Neural progenitor cell (in vitro differentiated cells): ENCODE measurements at places on chromosomes 1 and 21. TPM values are rescaled to one million over a fixed set of nuclear protein-coding genes. Genes with fewer than 3 reads are reported as not detected.
A peak's percentile ranks its signal among the peaks of the same experiment; 100 is the strongest.

Gene TBX19
- total RNA-seq, result 1.3 and 3.1 TPM in 2 replicates

Gene ETV3L
- total RNA-seq, result 0.25 TPM in 1 of 2 replicates, not detected in the other

Gene CAMK2N1
- total RNA-seq, result 6.0 and 11.4 TPM in 2 replicates

Gene THEM5
- not detected in 2 replicates for total RNA-seq

DNA sequence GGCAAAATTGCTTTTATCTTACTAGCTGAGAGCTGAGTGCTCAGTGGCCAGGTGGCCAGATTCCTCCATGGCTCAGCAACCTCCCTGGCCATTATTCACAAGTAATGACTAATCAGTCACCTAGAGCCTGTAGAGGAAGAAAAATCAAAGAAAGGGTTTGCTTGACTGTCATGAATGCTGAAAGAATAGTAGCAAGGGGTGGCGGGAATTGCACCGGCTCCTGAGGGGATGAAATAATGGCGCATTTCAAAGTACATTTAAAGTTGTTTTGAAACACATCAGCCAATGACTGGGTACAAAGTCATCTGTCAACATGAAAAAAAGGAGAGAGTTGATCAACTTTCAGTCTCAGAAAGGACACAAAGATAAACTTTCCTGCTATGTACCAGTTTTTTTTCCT lies 99.5 kb downstream of the OMA1 start:
- DNase-seq, result peak; percentile 33
- H3K4me3 ChIP-seq, result no peak overlapping the region
- no peak overlapping the region for H3K27ac ChIP-seq
- no peaks in the 10 kb centered on the region for H3K36me3 ChIP-seq
- H3K27me3 ChIP-seq, result no peaks in the 10 kb centered on the region
- peaks cover 26% of the 10 kb centered on the region for H3K4me1 ChIP-seq

Gene LCE3D
- total RNA-seq, result not detected in 2 replicates

Gene OR2T29
- total RNA-seq, result not detected in 2 replicates

- no peaks in the 10 kb centered on the region for H3K36me3 ChIP-seq
- H3K27ac ChIP-seq, result no peak overlapping the region
- DNase-seq, result peak; percentile 24
- no peak overlapping the region for H3K4me3 ChIP-seq
- H3K4me1 ChIP-seq, result no peaks in the 10 kb centered on the region
These were observed 27.1 kb upstream of the AJAP1 start for GRCh38 chr1:4627353-4627752.

Gene ACTL8
- total RNA-seq, result 0.15 TPM in 1 of 2 replicates, not detected in the other

DNA sequence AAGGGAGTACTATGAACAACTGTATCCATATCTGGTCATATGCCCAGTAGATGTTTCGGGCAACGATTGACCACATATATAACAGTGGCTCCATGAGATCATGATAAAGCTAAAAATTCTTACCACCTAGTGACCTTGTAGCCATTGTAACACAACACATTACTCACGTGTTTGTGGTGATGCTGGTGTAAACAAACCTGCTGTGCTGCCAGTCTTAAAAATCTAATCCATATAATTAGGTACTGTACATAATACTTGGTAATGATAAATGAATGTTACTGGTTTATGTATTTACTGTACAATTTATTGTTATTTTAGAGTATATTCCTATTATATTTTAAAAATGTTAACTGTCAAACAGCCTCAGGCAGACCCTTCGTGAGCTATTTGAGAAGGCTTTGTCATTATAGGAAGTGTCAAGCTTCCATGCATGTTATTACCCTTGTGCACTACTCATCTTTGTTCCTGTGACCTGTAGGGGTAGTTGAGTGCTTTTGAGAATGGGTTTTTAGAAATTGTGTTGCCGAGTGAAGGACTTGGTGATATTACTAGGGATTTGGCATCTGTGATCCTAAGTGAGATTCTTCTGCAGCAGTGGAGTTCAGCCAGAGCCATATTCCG lies 23.6 kb downstream of the DIP2A start:
- no peak overlapping the region for H3K27ac ChIP-seq
- H3K27me3 ChIP-seq, result no peaks in the 10 kb centered on the region
- no peak for DNase-seq
- H3K36me3 ChIP-seq, result no peaks in the 10 kb centered on the region
- H3K4me1 ChIP-seq, result no peaks in the 10 kb centered on the region

DNA sequence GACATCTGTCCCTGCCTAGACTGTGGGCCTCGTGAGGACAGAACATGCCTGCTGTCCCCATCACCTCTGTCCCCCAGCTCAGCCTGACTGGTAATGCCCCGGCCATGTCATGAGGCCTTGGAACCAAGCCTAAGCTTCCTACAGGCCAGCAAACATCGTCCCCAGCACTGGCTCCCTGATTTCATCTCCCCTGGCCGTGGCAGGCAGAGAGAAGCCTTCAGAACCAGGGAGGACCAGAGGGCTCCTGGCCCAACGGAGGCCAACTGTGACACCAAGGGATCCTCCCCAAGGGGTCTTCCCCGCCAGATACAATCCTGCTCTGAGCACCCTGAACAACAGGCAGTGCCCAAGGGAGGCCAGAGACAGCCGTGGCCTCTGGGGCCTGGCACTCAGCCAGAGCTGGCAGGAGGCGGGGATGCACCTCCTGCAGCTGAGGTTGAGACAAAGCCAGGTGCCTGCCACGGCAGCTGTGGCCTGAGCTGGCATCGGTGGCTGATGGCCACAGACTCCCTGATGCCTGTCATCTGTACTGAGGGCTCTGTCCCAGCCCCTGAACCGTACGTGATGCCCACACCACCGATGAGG lies 9.9 kb upstream of the NPHP4 start:
- no peaks in the 10 kb centered on the region for H3K27me3 ChIP-seq
- H3K4me1 ChIP-seq, result peaks cover 32% of the 10 kb centered on the region
- H3K36me3 ChIP-seq, result no peaks in the 10 kb centered on the region
- H3K4me3 ChIP-seq, result no peak overlapping the region

Gene MMEL1
- 0.19 and 0.31 TPM in 2 replicates for total RNA-seq

Gene ERI3
- total RNA-seq, result 31.0 and 68.3 TPM in 2 replicates

GRCh38 chr1:55304229-55304740 lies 89.1 kb upstream of the USP24 start:
- H3K27ac ChIP-seq, result no peak overlapping the region
- H3K36me3 ChIP-seq, result no peaks in the 10 kb centered on the region
- no peaks in the 10 kb centered on the region for H3K27me3 ChIP-seq
- H3K4me1 ChIP-seq, result peaks cover 28% of the 10 kb centered on the region

- peaks cover 51% of the 10 kb centered on the region for H3K4me1 ChIP-seq
- no peaks in the 10 kb centered on the region for H3K27me3 ChIP-seq
- H3K4me3 ChIP-seq, result peak overlapping the region; percentile 96
- H3K27ac ChIP-seq, result no peak overlapping the region
- no peaks in the 10 kb centered on the region for H3K36me3 ChIP-seq
These were observed 54.0 kb upstream of the BOLA1 start for GRCh38 chr1:149845416-149845815.

- no peak overlapping the region for H3K27ac ChIP-seq
- no peaks in the 10 kb centered on the region for H3K36me3 ChIP-seq
- H3K4me3 ChIP-seq, result no peak overlapping the region
These were observed 354.0 kb upstream of the RGS18 start for GRCh38 chr1:191804311-191804710.

GRCh38 chr1:34164771-34165391 lies at the start of gene CSMD2:
Gene CSMD2 (minus strand): TSS chr1:34165230. CDS start chr1:34165097, 133 bp downstream.
- H3K4me3 ChIP-seq, result peak within 1 kb of the TSS; percentile 84
- H3K4me1 ChIP-seq, result peaks cover 23% of the 10 kb centered on the region
- no peaks in the 10 kb centered on the region for H3K36me3 ChIP-seq
- peaks cover 81% of the 10 kb centered on the region for H3K27me3 ChIP-seq
- H3K27ac ChIP-seq, result no peak within 1 kb of the TSS

Gene HEYL
- 2.3 and 4.0 TPM in 2 replicates for total RNA-seq

Gene FMO5
- 0.28 and 0.82 TPM in 2 replicates for total RNA-seq

GRCh38 chr1:198118134-198118533 lies 38.7 kb upstream of the NEK7 start:
- no peaks in the 10 kb centered on the region for H3K4me1 ChIP-seq
- H3K27ac ChIP-seq, result no peak overlapping the region
- no peak for DNase-seq
- H3K36me3 ChIP-seq, result no peaks in the 10 kb centered on the region
- H3K4me3 ChIP-seq, result no peak overlapping the region

GRCh38 chr1:59486615-59487014 lies 189.7 kb downstream of the FGGY start:
- no peak overlapping the region for H3K4me3 ChIP-seq
- H3K27me3 ChIP-seq, result no peaks in the 10 kb centered on the region
- H3K36me3 ChIP-seq, result no peaks in the 10 kb centered on the region
- H3K4me1 ChIP-seq, result no peaks in the 10 kb centered on the region
- DNase-seq, result no peak
- no peak overlapping the region for H3K27ac ChIP-seq

GRCh38 chr1:23177438-23178380 lies 9.1 kb upstream of the LUZP1 start:
- H3K27me3 ChIP-seq, result peaks cover 58% of the 10 kb centered on the region
- H3K4me1 ChIP-seq, result no peaks in the 10 kb centered on the region
- no peaks in the 10 kb centered on the region for H3K36me3 ChIP-seq
- peak overlapping the region; percentile 56 for H3K4me3 ChIP-seq
- DNase-seq, result peak; percentile 91

Gene AQP10
- not detected in 2 replicates for total RNA-seq

DNA sequence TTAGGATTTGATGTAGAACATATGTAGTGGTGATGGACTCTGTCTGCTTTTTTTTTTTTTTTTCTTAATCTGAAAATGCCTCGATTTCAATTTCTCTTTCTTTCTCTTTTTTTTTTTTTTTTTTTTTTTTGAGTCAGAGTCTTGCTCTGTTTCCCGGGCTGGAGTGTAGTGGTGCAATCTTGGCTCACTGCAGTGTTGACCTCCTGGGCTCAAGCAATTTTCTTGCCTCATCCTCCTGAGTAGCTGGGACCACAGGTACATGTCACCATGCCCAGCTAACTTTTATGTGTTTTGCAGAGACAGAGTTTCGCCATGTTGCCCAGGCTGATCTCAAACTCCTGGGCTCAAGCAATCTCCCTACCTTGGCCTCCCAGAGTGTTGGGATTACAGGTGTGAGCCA lies 17.4 kb downstream of the MAST2 start:
- H3K27ac ChIP-seq, result no peak overlapping the region
- H3K27me3 ChIP-seq, result no peaks in the 10 kb centered on the region
- H3K36me3 ChIP-seq, result no peaks in the 10 kb centered on the region

DNA sequence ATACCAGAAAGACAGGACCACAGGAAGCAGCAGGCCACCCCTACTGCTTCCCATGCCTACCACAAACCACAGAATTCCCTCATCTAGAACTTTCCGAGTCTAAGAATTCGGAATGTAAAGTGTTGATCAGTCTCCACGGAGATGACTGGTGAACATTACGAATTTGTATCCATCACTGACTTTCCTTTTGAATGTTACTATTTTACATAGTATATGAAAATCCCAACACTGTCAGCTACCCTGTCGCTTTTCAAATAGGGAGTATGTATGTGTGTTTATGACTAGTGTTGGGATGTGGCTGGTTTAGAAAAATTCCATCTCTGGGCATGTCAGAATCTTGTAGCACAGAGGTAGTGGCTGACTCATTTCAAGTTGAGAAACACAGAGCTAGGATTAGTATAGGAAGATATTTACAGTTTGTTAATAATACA lies 118.2 kb downstream of the COQ8A start:
- no peak overlapping the region for H3K27ac ChIP-seq
- no peaks in the 10 kb centered on the region for H3K27me3 ChIP-seq
- no peak overlapping the region for H3K4me3 ChIP-seq
- no peak for DNase-seq
- no peaks in the 10 kb centered on the region for H3K4me1 ChIP-seq
- H3K36me3 ChIP-seq, result no peaks in the 10 kb centered on the region

Gene CATSPERE
- 0.86 and 1.1 TPM in 2 replicates for total RNA-seq

DNA sequence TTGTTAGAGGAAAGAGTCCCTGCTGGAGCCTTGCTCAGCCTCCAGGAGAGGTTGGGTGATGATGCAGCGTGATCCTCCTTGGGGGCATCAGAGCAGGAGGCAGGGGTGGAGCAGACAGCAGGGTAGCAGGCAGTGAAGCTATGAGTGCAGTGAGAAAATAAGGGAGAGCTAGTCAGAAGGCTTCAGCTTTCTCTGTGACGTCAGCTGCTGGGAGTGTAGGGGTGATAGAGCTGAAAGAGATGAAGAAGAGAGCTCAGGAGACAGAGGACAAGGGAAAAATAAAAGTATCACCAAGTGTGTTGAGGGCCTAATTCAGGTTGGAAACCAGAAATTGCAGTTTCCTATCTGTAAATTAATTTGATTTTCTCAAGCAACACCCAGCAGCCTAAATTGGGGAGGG lies 2.2 kb upstream of the ADAM30 start:
- no peaks in the 10 kb centered on the region for H3K4me1 ChIP-seq
- DNase-seq, result no peak
- no peaks in the 10 kb centered on the region for H3K27me3 ChIP-seq
- no peak overlapping the region for H3K27ac ChIP-seq

- H3K4me1 ChIP-seq, result no peaks in the 10 kb centered on the region
- no peaks in the 10 kb centered on the region for H3K27me3 ChIP-seq
- no peak overlapping the region for H3K27ac ChIP-seq
- H3K36me3 ChIP-seq, result no peaks in the 10 kb centered on the region
- no peak overlapping the region for H3K4me3 ChIP-seq
These were observed 47.7 kb downstream of the SPEN start for GRCh38 chr1:15895233-15895632.

Gene VHLL
- 0.34 TPM in 1 of 2 replicates, not detected in the other for total RNA-seq

- H3K4me3 ChIP-seq, result no peak overlapping the region
- H3K27me3 ChIP-seq, result no peaks in the 10 kb centered on the region
- no peak for DNase-seq
- H3K36me3 ChIP-seq, result no peaks in the 10 kb centered on the region
- peaks cover 11% of the 10 kb centered on the region for H3K4me1 ChIP-seq
- H3K27ac ChIP-seq, result no peak overlapping the region
These were observed 38.6 kb upstream of the ETS2 start for GRCh38 chr21:38766987-38767722.

Gene TATDN3
- total RNA-seq, result 12.5 and 18.8 TPM in 2 replicates

GRCh38 chr1:116164604-116165368 lies 53.6 kb downstream of the MAB21L3 start:
- H3K4me3 ChIP-seq, result no peak overlapping the region
- peaks cover 14% of the 10 kb centered on the region for H3K4me1 ChIP-seq
- no peaks in the 10 kb centered on the region for H3K36me3 ChIP-seq
- H3K27ac ChIP-seq, result no peak overlapping the region
- H3K27me3 ChIP-seq, result peaks cover 31% of the 10 kb centered on the region
